ENCODE measurements at places on chromosomes 13 and 19. TPM values are rescaled to one million over a fixed set of nuclear protein-coding genes. Genes with fewer than 3 reads are reported as not detected.
A peak's percentile ranks its signal among the peaks of the same experiment; 100 is the strongest.

GRCh38 chr19:54189145-54189734 is at the start of gene MBOAT7:
Gene MBOAT7 (minus strand): TSS chr19:54189580. CDS start chr19:54188508, 1,072 bp downstream.
- H3K27me3 ChIP-seq = no peaks in the 10 kb centered on the region
- H3K27ac ChIP-seq = peak within 1 kb of the TSS; percentile 83
- H3K4me3 ChIP-seq = peak within 1 kb of the TSS; percentile 76
- peaks cover 22% of the 10 kb centered on the region for H3K4me1 ChIP-seq
- peaks cover 15% of the 10 kb centered on the region for H3K36me3 ChIP-seq

- no peak overlapping the region for H3K27ac ChIP-seq
- peak overlapping the region; percentile 59 for H3K4me3 ChIP-seq
- no peaks in the 10 kb centered on the region for H3K36me3 ChIP-seq
- no peak for DNase-seq
- no peaks in the 10 kb centered on the region for H3K27me3 ChIP-seq
Measured at GRCh38 chr19:41521931-41522555, 53.9 kb upstream of the CEACAM21 start.

GRCh38 chr19:38718747-38719543 is 25.3 kb downstream of the CAPN12 start:
- no peak for DNase-seq
- H3K27ac ChIP-seq = no peak overlapping the region
- H3K36me3 ChIP-seq = no peaks in the 10 kb centered on the region
- H3K4me1 ChIP-seq = no peaks in the 10 kb centered on the region
- H3K27me3 ChIP-seq = no peaks in the 10 kb centered on the region
- H3K4me3 ChIP-seq = no peak overlapping the region

GRCh38 chr19:35704218-35704617 is at the start of gene ZBTB32:
Gene ZBTB32 (plus strand): TSS chr19:35704558. CDS start chr19:35714627, 10,069 bp downstream.
- H3K36me3 ChIP-seq = no peaks in the 10 kb centered on the region
- peak; percentile 78 for DNase-seq
- H3K27me3 ChIP-seq = no peaks in the 10 kb centered on the region
- peaks cover 9% of the 10 kb centered on the region for H3K4me1 ChIP-seq
- H3K27ac ChIP-seq = no peak within 1 kb of the TSS

DNA sequence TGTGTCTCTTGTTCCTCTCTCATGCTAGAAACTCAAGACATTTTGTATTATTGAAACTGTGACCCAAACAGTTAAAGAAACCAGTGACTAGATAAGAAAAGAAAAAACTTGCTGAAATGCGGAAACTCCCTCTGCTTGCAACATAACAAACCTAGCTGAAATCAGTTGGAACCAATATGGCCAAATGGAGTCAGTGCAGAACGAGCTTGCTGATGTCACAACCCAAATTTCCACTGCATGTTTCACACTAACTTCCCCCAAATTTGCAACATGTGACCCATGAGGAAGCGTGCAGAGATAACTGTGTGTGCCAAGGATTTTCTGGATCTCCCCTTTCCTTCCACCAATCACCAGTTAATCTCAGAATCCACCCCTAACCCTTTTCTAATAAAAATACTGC is 208.0 kb downstream of the DLEU7 start:
- peak overlapping the region; percentile 34 for H3K4me3 ChIP-seq
- peaks cover 41% of the 10 kb centered on the region for H3K4me1 ChIP-seq
- DNase-seq = peak; percentile 75
- peak overlapping the region; percentile 90 for H3K27ac ChIP-seq
- no peaks in the 10 kb centered on the region for H3K36me3 ChIP-seq

- no peak for DNase-seq
- no peak overlapping the region for H3K4me3 ChIP-seq
- H3K27me3 ChIP-seq = no peaks in the 10 kb centered on the region
- no peak overlapping the region for H3K27ac ChIP-seq
Measured at GRCh38 chr19:10952809-10953208, 8.0 kb upstream of the SMARCA4 start.

GRCh38 chr19:38970664-38971532 is 4.6 kb downstream of the FBXO17 start:
- no peak overlapping the region for H3K27ac ChIP-seq
- H3K4me1 ChIP-seq = no peaks in the 10 kb centered on the region
- H3K4me3 ChIP-seq = no peak overlapping the region
- no peak for DNase-seq

GRCh38 chr19:46357846-46358583 is 11.1 kb downstream of the PPP5C start:
- no peak overlapping the region for H3K4me3 ChIP-seq
- peaks cover 31% of the 10 kb centered on the region for H3K36me3 ChIP-seq
- DNase-seq = no peak
- no peaks in the 10 kb centered on the region for H3K4me1 ChIP-seq

DNA sequence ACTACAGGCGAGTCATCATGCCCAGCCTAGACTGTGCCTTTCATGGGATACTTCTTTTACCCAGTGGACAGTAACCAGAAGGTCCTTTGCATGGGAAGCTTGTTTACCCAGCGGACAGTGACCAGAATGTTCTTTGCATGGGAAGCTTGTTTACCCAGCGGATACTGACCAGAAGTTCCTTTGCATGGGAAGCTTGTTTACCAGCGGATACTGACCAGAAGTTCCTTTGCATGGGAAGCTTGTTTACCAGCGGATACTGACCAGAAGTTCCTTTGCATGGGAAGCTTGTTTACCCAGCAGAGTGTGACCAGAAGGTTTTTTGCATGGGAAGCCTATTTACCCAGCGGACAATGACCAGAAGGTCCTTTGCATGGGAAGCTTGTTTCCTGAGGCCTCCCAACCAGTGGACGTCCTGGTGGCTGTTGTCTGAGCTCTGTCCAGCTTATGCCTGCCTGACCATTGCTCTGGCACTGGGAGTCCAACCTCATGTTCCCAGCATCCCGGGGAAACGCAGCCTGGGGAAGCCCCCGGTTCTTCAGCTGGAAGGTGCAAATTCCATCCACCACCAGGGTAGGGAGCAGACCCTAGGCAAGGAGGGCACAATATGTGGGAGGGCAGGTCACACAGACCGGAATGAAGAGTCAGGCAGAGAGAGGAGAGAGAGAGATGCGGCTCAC is 41.6 kb upstream of the PDCD5 start:
- H3K4me1 ChIP-seq = no peaks in the 10 kb centered on the region
- no peaks in the 10 kb centered on the region for H3K36me3 ChIP-seq
- DNase-seq = no peak
- H3K4me3 ChIP-seq = no peak overlapping the region

DNA sequence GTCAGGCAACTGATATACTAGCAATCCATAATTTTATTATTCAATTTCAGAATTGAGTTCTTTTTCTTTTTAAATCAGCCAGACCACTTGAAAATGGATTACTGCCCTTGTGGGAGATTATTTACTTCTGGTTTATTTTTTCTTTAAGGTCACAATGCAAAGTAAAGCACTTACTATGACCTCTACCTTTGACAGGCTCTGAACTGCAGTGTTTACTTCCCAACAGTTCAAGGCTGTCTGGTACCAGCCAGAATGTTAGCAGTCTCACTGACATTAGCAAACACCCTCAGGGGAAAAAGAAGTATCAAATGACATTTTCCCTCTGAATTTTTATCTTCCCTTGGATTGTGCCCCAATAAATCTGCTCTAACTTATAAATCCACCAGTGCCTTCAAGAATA is 57.5 kb downstream of the RAP2A start:
- no peak for DNase-seq
- no peaks in the 10 kb centered on the region for H3K27me3 ChIP-seq
- no peaks in the 10 kb centered on the region for H3K4me1 ChIP-seq
- no peak overlapping the region for H3K27ac ChIP-seq
- H3K36me3 ChIP-seq = no peaks in the 10 kb centered on the region

- H3K4me3 ChIP-seq = no peak overlapping the region
- no peak overlapping the region for H3K27ac ChIP-seq
- no peaks in the 10 kb centered on the region for H3K27me3 ChIP-seq
- H3K4me1 ChIP-seq = no peaks in the 10 kb centered on the region
- no peaks in the 10 kb centered on the region for H3K36me3 ChIP-seq
- DNase-seq = no peak
Measured at GRCh38 chr19:33156334-33156733, 24.4 kb downstream of the WDR88 start.

GRCh38 chr13:44906713-44907112 is 82.6 kb downstream of the NUFIP1 start:
- H3K4me3 ChIP-seq = no peak overlapping the region
- H3K27ac ChIP-seq = no peak overlapping the region
- H3K36me3 ChIP-seq = no peaks in the 10 kb centered on the region
- H3K27me3 ChIP-seq = peaks cover 3% of the 10 kb centered on the region

- H3K4me3 ChIP-seq = no peak overlapping the region
- no peaks in the 10 kb centered on the region for H3K36me3 ChIP-seq
- H3K27me3 ChIP-seq = no peaks in the 10 kb centered on the region
- peaks cover 32% of the 10 kb centered on the region for H3K4me1 ChIP-seq
Measured at GRCh38 chr19:48716562-48717291, 2.8 kb downstream of the MAMSTR start.

DNA sequence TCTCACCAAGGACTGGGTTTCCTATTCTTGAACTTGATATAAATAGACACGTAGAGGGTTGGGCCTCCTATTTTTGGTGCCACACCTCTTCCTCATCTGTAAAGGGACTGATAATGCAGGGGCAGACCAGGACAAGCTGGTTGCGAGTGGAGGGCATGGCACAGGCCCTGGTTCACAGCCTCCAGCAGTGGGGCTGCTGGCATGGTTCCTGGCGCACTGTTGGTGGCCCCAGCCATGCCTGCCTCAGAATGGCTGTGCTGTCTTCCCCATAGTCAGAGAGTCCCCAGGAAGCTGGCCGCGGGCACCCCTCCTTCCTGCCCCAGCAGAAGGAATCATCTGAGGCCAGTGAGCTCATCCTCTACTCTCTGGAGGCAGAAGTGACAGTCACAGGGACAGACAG is 10.5 kb upstream of the OVOL3 start:
- H3K27ac ChIP-seq = 0 out of 2 replicates have a peak overlapping the region, but pooled peaks have one; percentile 19
- no peaks in the 10 kb centered on the region for H3K27me3 ChIP-seq
- peaks cover 12% of the 10 kb centered on the region for H3K4me1 ChIP-seq
- H3K4me3 ChIP-seq = no peak overlapping the region

GRCh38 chr13:30567072-30567471 is 50.6 kb upstream of the USPL1 start:
- H3K4me3 ChIP-seq = no peak overlapping the region
- H3K4me1 ChIP-seq = peaks cover 56% of the 10 kb centered on the region
- H3K27ac ChIP-seq = no peak overlapping the region
- H3K36me3 ChIP-seq = no peaks in the 10 kb centered on the region

DNA sequence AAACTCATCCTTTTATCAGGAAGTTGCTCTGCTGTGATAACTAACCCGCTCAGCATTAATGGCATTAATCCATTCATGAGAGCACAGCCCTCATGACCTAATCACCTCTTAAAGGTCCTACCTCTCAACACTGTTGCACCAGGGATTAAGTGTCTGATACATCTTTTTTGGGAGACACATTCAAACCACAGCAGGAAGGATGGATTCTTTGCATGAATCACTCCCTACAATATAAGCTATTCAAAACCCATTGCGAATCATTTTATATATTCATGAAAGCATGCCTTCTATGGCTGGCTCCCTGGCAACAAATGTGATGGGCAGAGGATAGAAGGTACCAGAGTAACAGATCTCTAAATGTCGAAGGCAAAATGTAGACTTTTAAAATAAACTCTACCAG is 27.6 kb downstream of the ARL11 start:
- no peak overlapping the region for H3K4me3 ChIP-seq
- no peaks in the 10 kb centered on the region for H3K36me3 ChIP-seq
- H3K27me3 ChIP-seq = no peaks in the 10 kb centered on the region
- H3K27ac ChIP-seq = no peak overlapping the region
- DNase-seq = no peak
- peaks cover 3% of the 10 kb centered on the region for H3K4me1 ChIP-seq

- H3K4me3 ChIP-seq = no peak overlapping the region
- H3K27ac ChIP-seq = peak overlapping the region; percentile 96
- peak; percentile 94 for DNase-seq
- peaks cover 40% of the 10 kb centered on the region for H3K36me3 ChIP-seq
- H3K27me3 ChIP-seq = no peaks in the 10 kb centered on the region
Measured at GRCh38 chr13:40758811-40759210, 12.2 kb downstream of the MRPS31 start.

- H3K27ac ChIP-seq = peak overlapping the region; percentile 85
- peak; percentile 88 for DNase-seq
- H3K4me3 ChIP-seq = peak overlapping the region; percentile 98
- no peaks in the 10 kb centered on the region for H3K36me3 ChIP-seq
- H3K27me3 ChIP-seq = no peaks in the 10 kb centered on the region
Measured at GRCh38 chr13:112587212-112587763, 665 bp downstream of the TUBGCP3 start.

DNA sequence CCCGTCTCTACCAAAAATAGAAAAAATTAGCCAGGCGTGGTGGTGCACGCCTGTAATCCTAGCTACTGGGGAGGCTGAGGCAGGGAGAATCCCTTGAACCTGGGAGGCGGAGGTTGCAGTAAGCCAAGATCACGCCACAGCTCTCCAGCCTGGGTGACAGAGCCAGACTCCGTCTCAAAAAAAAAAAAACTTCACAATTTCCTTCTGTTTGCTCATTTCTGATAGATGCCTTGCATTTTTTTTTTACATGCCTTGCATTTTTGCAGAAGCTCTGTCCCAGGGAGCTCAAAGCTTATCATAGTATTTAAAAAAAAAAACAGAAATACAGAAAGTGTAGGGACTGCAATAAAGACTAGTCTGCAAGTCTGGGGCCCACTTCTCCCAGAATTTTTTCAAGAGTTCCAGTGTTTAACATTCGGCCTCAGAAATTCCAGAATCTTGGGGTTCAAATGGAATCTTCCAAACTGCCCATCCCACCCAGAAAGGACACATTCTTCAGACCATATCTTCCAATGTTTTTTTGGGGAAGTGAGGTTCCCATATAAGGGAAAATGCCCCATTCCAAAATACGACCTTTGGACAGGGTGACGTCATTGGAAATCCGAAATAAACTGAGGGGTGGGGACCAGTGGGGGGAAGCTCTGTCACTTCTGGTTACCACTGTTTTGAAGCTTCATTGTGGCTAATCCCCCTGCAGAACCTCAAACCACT is 17.2 kb upstream of the RAB8A start:
- peaks cover 38% of the 10 kb centered on the region for H3K36me3 ChIP-seq
- H3K27me3 ChIP-seq = no peaks in the 10 kb centered on the region
- no peaks in the 10 kb centered on the region for H3K4me1 ChIP-seq
- no peak overlapping the region for H3K4me3 ChIP-seq
- no peak overlapping the region for H3K27ac ChIP-seq

DNA sequence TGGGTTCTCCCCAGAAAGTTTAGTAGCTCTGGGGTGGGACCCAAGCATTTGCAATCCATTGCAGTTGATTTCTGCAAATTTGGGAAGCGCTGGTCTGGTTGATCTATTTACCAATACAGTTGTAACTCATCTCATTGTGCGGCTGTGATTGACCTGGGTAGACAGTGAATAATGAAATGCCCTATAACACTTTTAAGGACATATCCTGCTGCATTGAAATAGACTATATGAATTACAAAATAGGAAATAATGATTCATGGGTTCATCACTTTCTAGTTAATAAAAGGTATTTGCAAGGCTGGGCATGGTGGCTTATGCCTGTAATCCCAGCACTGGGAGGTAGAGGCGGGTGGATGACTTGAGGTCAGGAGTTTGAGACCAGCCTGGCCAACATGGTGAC is 59.0 kb upstream of the FARP1 start:
- H3K36me3 ChIP-seq = no peaks in the 10 kb centered on the region
- no peak overlapping the region for H3K27ac ChIP-seq
- no peaks in the 10 kb centered on the region for H3K27me3 ChIP-seq

SIGLEC8 gene
- not detected for total RNA-seq

PGLYRP2 gene
- not detected for total RNA-seq

C2CD4C gene
- not detected for total RNA-seq

RPL28 gene
- 959 TPM for total RNA-seq

GARRE1 gene
- 22.8 TPM for total RNA-seq

KIRREL2 gene
- not detected for total RNA-seq

CD209 gene
- total RNA-seq = not detected
